ENCODE measurements at places on chromosomes 12 and 14.

GRCh38 chr12:85874031-85874461 lies at the start of gene NTS:
NTS (plus strand) TSS chr12:85874295; CDS start chr12:85874404, 109 bp downstream.
- DNase-seq, result peak; percentile 25

DNA sequence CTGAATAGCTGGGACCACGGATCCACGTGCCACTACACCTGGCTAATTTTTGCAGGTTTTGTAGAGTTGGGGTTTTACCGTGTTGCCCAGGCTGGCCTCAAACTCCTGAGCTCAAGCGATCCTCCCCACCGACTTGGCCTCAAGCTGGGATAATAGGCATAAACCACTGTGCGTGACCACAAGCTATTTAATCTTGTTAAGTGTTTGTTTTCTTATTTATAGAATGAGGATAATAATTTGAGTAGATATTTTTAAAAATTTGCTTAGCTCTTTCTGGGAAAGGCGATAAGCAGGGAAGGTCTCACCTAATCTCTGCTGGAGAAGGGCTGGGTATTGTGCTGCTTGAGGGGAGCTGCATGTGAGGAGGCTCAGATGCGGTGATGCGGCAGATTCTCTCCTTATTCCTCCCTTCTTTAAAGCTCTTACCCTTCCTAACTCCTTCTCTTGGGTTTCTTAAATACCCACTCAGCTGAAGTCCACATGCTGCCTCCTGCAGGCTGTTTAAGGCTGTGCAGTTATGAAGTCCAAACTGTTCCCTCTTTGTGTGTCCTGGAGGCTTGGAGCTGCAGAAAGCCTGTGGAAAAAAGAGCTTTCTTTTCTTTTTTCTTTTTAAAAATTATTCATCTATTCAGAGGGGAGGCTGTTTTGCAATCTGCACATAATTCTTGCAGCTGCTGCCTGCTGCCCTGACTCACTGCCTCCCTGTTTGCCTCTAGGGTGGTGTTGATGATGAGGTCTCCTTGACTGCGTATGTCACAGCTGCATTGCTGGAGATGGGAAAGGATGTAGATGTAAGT lies 37.9 kb downstream of the A2ML1 start:
- peak; percentile 26 for DNase-seq

GRCh38 chr12:57138526-57139272 lies 8.7 kb downstream of the LRP1-AS start:
- no peak for DNase-seq

GRCh38 chr12:68375756-68376695 lies 43.9 kb upstream of the MDM1 start:
- DNase-seq, result no peak

GRCh38 chr12:124568431-124569374 lies 1.3 kb upstream of the NCOR2 start:
- DNase-seq, result peak; percentile 84

DNA sequence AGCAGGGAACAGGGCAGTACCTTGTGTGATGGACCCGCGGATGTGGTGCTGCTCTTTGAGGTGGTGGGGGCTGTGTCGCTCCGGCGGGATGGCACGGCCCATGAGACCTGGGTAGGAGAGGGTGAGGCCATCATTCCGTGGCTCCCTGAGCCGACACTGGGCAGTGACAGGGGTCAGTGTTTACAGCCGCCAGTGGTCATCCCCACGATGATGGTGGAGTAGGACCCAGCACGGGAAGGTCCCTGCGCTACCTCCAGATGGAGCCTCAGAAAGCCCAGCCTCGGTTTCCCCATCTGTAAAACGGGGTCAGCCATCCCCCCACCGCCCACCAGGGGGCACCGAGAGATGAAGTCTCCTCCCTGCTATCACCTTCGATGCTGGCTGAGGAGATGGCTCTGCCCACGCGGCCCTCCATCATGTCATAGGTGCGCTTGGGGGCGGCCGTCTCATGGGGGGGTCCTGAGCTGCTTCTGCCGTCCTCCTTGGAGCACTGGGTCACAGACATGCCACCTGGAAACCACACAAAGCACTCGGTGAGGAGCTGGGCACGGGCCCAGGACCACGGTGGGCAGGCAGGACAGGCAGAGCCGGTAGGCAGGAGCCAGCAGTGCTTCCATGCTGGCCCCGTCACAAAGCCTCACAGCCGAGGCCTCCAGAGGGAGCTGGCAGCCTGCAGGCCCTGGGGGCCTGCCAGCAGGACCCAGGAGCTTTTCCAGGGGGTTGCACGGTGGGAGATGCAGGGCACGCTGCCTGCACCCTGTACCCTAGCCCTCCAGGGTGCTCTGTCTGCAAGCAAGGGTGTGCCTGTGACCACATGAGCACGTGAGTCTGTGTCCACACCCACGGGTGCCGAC lies 53.1 kb downstream of the RFLNA start:
- DNase-seq, result no peak

DNA sequence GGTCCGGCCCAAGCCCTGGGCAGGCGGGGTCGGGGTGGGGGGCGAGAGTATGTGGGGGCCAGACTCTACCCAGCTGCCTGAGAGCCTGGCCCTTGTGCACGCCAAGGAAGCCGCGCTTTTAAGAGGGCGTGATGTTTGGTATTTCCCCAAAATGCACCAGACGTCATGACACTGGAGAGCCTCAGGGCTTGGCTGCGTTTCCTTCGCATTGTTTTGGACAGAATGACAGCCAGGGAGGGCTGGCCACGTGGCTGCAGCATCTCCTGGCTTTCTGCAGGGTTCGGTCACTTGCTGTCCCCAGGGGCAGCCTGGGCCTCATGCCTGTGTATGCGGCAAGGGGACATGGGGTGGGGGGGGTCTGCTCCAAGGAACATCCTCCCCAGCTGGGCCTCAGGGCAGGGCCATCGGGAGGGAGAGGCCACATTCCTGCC lies 16.1 kb upstream of the NUDT14 start:
- peak; percentile 56 for DNase-seq

GRCh38 chr14:94914191-94914590 lies 144.3 kb upstream of the GSC start:
- no peak for DNase-seq

DNA sequence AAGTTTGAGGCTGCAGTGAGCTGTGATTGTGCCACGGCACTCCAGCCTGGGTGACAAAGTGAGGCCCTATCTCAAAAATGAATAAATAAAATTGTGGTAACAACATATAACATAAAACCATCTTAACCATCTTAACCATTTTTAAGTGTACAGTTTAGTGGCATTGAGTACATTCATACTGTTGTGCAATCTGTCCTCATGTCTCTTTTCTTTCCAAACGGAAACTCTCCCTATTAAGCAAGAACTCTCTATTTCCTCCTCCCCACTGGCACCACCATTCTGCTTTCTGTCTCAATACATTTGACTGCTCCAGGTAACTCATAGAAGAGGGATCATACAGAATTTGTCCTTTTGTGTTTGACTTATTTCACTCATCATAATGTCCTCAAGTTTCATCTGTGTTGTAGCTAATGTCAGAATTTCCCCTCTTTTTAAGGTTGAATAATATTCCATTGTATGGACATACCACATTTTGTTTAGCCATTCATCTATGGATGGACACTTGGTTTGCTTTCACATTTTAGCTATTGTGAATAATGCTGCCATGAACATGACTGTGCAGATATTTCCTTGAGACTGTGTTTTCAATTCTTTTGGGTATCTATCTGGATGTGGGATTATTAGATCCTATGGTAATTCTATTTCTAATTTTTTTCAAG lies 4.4 kb upstream of the MARK3 start:
- DNase-seq, result no peak

DNA sequence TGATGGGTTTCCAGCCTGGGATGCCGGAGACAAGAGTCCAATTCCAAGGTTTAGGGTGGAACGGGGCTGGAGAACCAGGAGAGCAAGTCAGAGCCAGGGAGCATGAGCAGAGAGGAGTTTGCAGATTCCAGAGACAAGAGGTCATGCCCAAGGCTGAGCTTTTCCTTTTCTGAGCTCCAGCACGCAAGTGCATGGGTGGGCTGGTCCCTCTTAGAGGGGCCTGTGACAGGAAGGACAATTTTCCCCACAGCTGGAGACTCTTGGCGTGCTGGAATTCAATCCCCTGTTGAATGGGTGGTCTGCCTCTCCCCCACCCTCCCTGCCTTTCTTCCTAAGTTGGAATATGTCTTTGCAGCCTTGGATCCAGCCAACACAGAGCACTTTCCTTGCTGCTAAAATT lies 431.9 kb downstream of the BCL11B start:
- DNase-seq, result no peak

GRCh38 chr12:67141296-67142018 lies 127.7 kb upstream of the CAND1 start:
- DNase-seq, result no peak

DNA sequence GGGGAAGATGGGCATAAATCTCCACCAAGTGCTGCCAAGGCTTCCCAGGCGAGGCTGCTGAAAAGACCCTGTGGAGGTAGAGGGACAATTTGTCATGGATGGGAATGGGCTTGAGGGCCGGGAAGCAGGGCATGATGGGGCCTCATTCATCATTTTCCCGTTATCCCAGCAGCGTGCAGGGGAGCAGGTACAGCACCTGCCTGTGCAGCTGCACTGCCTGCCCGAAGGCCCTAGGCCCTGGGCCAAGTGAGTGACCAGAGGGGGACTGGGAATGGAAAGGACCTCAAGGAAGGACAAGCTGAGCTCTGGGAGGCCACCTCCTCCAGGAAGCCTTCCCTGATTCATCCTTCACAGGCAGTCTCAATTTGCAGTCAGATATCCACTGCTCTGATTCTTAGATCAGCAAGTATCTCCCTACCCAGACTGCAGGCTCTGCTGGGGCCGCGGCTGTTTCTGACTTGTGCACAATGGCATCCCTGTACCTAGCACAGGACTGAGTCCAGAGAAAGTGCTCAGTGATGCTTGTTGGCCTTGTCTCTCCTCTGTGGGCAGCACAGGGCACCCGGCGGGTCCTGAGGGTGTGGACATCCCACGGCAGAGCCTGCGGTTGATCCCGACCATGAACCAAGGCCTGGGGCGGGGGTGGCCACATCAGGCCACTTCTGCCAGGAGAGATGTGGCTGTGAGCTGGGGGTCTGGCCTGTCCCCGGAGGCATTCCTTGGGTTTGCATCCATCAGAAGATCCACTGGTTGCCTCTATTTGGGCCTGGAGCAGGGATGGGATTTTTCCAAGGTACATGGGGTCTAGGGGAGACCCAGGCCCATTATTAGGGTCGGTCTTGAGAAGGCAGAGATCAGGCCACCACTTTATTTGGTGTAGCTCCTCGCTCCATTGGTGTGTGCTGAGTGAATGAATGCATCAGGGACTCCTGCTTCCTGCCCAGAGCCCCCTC lies 167.3 kb upstream of the RTL1 start:
- DNase-seq, result no peak

DNA sequence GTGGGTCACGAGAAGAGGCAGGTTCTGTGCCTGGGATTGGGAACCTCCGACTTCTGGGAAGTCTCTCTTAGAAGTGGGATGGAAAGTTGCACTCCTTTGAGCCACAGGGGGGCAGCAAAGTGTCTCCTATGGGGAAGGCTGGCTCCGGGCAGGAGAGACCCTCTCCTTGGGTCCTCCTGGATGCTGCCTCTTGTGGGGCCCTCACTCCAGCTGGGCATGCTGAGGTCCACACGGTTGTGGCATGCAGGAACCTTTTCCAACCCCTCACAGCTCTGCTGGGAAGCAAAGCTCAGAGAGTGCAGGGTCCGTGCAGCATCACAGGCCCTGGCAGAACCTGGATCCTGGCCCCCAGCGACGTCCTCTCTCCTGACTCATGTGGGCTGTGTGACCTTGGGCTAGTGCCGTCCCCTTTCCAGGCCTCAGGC lies 17.4 kb downstream of the SDSL start:
- DNase-seq, result peak; percentile 40

DNA sequence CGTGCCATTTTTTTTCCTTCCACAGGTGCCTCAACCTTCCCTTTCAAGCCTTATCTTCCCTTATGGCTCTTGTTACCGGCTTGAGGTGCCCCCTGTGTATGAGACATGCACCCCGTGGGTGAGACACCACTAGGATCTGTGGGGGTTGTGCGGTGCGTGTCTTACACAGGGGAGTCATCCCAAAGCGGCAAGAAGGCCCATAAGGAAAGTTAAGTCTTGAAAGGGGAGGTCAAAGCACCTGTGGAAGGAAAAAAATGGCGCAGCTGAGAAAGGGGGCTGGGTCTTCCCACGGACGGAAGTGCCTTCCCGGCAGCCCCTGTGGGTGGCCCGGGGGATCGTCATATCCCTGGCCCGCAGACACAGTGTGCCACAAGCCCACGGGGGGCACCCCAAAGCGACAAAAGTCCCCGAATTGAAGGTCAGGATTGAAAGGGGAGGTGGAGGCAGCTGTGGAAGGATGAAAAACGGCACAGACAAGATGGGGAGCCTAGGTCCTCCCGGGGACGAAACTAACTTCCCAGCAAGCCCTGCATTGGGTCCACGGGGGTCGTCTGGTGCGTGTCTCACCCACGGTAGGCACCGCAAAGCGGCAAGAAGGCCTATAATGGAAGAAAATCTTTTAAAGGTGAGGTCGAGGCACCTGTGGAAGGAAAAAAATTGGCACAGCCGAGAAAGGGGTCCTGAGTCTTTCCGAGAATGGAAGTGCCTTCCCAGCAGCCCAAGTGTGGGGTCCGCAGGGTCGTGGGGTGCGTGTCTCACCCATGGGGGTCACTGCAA lies 273.3 kb downstream of the ALG10 start:
- no peak for DNase-seq

DNA sequence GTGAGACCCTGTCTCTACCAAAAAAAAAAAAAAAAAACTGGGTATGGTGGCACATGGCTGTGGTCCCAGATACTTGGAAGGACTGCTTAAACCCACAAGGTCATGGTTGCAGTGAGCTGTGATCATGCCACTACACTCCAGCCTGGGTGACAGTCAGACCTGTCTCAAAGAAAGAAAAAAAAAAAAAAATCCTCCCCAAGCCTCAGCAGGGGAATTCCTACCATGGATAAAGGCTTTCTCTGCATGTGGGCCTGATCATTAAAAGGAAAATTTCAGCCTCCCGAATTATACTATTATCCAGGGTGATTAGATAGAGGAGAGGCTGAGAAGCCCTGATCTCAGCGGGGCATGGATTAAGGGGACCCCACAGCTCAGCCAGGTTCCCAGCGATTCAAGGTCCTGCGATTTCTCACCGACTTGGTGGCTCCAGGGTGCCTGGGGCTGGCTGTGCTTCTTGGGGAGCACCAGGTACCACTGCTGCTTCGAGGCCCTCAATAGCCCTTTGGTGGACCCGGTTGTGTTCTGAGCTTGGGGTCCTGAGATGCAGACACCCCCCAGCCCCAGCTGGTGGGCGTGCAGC lies 5.6 kb downstream of the SH2B3 start:
- DNase-seq, result no peak

DNA sequence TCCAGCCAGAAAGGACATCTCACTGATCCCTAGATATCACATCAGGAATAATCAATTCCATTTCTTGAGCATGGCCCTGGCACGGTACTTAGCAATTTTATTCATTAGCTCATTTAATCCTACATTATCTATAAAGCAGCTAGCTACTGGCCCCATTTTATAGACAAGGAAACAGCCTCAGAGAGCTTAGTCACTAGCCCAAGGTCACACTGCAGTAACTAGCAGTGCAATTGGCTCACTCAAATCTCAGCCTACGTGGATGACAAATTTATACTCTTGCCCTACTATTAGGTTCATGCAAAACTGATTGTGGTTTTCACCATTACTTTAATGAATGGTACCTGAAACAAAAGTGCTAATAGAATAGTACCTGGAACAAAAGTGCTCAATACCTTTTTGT lies 41.7 kb downstream of the NUAK1 start:
- no peak for DNase-seq
